SHP77 (cell line): ENCODE measurements at places on chromosomes 2 and 18.
A peak's percentile ranks its signal among the peaks of the same experiment; 100 is the strongest.

DNA sequence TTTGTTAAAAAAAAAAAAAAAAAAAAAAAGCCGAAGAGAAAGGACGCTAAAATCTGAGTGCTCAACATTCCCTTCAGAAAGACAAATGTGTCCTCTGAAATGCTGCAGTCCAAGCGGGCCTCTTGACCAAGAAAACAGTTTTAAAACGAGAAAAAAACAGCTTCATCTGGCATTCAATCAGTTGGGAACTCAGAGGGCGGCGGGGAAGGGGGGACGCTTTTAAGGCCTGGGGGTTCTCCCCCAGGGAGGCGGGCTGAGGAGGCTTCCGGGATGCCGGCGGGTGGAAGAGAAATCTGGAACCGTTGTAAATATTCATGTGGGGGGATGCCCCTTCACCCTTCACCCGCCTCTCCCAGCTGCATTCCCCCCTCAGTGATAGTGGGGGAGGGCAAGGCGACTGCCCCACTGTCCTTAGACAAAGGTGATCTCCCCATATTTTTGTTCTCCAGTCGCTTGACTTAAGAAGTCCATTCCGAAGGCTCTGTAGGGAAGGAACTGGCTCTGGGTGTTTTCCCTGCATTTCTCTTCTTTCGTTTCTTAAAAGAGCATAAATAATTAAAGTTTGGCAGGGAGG lies 3.3 kb upstream of the HOXD11 start:
- DNase-seq: no peak

DNA sequence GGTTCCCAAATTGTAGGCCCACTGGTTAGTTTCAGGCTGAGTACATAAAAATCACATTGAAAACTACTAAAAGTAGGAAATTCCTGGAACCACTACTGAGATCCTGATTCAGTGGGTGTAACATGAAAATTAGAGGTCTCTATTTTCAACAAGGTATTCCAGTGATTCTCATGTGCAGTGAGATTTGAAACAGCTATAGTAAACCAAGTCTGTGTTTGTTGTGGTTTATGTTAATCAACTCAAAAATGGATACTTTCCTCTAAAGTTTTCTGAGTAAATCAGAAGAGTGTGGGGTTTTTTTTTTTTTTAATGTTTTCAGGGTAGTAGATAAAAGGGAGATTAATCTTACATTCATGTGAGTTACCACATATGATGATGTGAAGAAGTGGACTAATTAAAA lies 42.4 kb upstream of the LIMS1 start:
- no peak for DNase-seq

- DNase-seq: peak; percentile 58
Measured at GRCh38 chr18:7872569-7872968, 305.5 kb downstream of the PTPRM start.

- DNase-seq: no peak
Measured at GRCh38 chr2:55106148-55106547, 55.9 kb upstream of the RTN4 start.
